CD8-positive, alpha-beta T cell (primary cell): ENCODE measurements at places on chromosomes 1 and 21.

- DNase-seq: no peak
These were observed 103.9 kb downstream of the PTPN14 start for GRCh38 chr1:214447557-214447871.

DNA sequence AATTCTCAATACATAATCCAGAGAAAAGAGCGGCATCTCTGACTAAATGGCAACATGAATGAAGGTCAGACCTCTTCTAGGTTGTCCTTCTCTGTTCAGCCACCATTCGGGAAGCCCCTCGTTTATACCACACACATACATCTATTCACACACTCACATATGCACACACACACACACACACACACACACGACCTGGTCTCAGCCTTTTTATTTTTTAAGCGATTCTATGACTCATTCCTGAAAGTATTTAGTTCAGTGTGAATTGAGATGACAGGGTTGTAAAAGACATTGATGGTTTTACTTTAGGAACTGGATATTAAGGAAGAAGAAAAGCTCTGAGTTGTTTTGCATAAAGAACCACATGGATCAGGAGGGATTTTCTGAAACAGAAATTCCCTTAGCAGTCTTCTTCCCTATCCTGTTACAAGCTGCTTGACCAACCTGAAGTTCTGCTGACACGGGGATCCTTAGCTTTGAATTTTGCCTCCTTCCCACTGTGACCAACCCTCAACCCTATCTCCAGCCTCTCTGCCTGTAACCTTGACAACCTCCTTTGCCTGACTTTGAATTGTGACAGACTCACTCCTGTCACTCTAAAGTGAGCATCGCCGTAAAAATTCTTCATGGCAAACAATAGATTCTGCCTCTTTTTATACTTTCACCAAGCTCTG lies 383.1 kb upstream of the ESRRG start:
- no peak for DNase-seq

DNA sequence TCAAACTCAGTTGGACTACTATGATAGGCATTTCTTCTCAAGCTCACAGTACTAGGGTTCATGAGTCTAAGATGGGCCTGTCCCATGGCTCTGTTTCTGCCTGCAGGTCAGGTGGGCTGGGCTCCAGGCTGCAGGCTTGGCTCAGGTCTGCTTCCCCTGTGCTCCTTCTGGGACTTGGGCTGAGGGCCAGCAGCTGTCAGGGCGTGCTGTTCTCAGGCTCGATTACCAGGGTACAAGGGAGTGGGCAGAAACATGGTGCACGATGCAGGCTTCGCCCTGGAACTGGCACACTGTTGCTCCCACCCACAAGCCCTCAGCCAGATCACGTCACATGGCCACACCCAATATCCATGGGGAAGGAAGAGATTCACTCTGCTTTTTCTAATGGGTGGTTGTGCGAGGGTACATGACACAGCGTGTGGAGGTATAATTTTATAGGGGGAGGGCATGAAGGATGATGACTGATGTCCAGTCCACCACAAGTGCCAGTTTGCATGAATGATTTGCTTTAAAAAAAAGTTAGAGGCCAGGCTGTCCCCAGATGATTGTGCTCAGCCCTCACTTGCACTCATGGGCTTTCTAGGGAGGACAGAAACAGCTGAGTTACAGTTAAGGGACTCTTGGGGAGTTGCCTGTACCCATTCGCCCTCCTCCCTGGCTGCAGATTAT lies 118.0 kb downstream of the ACTL8 start:
- DNase-seq: no peak

- DNase-seq: no peak
These were observed 256.5 kb downstream of the USP25 start for GRCh38 chr21:15986277-15986676.

DNA sequence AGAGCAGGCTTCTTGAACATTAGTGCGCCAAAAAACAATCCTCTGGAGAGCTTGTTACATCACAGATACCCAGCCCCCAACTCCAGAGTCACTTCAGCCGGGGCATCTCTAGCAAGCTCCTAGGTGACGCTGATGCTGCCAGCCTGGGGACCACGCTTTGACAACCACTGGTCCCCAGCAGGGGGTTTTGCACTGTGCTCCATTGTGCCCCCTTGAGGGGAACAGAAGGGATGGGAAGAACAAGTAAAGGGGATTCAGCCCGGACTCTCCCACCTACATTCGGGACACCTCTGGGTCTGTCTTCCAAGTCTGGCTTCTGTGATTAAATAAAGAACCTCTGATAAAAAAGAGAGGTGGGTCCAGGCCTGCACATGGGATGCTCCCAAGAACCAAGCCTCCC lies 60.4 kb downstream of the ATP5PO start:
- no peak for DNase-seq

DNA sequence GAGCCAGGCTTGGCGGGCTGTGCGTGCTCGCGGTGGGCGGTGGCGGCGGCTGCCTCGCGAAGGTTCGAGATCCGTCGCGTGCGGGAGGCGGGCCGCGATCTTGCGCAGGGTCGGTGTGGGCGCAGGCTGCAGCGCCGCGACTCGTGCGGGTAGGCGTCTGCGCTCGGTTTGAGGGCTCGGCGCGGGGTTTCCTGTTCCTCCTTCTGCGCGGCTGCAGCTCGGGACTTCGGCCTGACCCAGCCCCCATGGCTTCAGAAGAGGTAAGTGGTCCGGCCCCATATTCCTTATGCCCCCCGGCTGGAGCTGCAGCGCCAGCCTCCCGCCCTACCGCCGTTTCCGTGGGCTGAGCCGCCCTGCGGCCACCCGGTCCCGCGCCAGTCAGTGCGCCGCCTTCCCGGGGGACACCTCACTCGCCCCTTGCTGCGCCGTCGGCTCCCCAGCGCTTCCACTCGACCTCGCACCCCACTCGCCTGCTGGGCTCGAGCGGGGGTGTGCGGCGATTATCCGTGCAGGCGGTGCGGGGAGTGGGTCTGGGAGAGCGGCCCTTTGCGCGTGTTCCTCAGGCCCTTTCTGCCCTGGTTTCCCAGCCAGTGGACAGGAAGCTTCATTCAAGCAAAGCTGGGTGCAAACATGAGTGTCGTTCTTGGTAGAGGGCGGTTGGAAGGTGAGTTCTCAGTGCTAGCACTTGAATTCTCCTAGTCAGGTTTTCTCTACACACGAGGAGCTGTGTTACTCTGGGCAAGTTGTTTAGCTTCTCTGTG lies at the start of gene CACYBP:
CACYBP (plus strand) TSS at position 12 of the 761 bp plus-strand sequence; CDS start at position 246, 234 bp downstream.
- DNase-seq: peak; percentile 47

- DNase-seq: no peak
These were observed 32.0 kb downstream of the PTAFR start for GRCh38 chr1:28144203-28145135.

- no peak for DNase-seq
These were observed 588.8 kb upstream of the PBX1 start for GRCh38 chr1:163970151-163970550.

GRCh38 chr1:65971547-65971946 lies 178.9 kb downstream of the PDE4B start:
- no peak for DNase-seq

GRCh38 chr1:178161516-178161915 lies 67.6 kb downstream of the RASAL2 start:
- no peak for DNase-seq

DNA sequence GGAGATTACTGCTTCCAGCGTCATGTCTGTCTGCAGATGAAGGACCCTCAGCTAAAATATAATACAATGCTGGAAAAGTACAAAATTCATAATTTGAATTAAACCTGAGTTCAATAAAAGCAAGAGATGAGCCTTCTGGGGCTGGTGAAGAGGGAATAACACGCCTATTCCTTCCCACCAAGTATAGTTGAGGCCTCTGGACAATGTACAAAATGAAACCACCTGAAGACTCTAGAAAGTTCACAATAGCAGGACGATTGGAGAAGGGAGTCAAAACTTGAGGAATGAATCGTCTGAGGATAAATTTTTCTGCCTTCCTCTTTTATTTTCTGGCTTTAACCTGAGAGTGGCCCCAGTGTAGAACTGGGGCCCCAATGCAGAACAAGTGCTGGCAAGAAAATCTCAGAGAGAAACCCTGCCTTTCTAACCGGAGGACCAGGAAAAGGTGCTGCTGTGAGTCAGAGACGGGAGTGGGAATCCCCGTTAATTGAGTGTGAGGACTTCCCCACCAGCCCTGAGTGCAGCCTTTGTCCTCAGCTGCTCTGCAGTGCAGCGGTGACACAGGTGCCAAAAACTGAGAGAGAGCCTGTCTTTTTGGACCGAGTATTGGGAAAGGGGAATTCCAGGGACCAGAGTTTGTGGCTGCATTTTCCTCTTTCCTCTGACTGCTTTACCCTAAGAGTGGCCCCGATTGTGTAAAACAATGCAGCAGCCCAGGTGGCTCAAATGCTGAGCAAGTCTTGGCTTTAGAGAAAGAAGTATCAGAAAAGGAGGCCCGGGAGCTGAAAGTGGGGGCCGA lies 264.9 kb downstream of the DYRK1A start:
- DNase-seq: no peak

DNA sequence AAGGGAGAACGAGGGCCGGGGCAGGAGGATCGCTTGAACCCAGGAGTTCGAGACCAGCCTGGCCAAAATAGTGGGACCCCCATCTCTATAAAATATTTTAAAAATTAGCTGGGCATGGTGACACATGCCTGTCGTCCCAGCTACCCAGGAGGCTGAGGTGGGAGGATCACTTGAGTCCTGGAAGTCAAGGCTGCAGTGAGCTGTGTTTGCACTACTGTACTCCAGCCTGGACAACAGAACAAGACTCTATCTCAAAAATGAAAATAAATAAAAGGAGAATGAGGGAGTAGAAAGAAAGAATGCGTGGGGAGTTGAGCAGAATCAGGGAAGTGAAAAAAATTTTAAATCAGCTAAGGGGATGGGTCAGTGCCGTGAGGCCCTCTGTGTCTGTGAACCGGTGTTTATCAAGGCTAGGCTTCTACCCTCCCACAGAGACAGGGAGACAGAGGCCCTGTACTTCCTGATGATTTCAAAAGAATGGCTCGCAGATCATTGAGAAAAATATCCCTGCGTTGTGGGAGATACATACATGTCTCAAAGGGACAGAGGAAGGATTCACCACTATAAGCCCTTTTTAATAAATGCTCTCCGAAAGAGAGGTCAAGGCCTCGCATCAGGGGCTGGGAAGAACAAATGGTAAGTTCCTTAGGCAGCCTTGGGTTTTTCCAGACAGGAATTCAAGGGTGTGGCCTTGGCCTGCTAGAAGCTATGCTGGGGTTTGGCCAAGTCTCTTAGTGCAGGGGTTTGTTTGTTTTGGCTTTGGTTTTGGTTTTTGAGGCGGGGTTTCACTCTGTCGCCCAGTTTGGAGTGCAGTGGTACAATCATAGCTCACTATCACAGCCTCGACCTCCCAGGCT lies 20.7 kb downstream of the IL10RB start:
- no peak for DNase-seq

DNA sequence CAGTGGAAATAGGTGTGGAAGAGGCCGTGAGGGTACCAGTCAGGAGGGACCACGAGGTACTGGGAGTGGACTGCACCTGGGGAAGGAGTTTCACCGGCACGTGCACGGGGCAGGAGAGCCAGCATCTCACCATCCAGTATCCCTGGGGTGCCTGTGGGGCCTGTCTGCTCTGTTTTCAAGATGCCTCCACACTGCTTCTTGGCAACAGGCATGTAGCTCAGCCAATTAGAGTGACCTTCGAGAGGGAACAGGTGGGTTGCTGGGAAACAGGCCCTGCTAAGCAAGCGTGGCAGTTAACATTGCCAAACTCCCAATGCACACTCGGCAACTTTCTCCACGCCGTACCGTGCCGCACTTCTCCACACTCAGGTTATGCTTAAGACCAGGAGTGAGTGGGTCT lies 17.7 kb downstream of the KCNC4 start:
- no peak for DNase-seq

- DNase-seq: no peak
These were observed 21.6 kb downstream of the GLMN start for GRCh38 chr1:92277105-92277723.

- no peak for DNase-seq
These were observed 15.2 kb downstream of the WLS start for GRCh38 chr1:68217060-68217554.

DNA sequence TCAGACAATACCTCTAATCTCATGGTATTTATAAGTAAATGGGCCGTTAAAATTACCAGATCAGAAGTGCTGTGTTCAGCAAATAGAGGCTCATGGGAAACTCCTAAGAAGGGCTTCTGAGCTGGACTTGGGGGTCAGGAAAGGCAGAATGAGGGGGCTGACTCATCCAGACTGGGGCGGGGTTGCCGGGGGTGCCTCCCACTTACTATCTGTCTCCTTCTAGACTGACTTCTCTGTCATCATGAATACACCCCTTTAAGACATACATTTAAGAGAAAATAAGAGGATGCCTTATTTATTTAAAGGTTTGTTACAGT lies 96.0 kb upstream of the ERRFI1 start:
- DNase-seq: no peak

GRCh38 chr1:11746092-11746491 lies 10.2 kb downstream of the AGTRAP start:
- no peak for DNase-seq

GRCh38 chr1:59318271-59318860 lies 21.5 kb downstream of the FGGY start:
- no peak for DNase-seq

- no peak for DNase-seq
These were observed 16.0 kb downstream of the CFAP57 start for GRCh38 chr1:43188106-43188505.

DNA sequence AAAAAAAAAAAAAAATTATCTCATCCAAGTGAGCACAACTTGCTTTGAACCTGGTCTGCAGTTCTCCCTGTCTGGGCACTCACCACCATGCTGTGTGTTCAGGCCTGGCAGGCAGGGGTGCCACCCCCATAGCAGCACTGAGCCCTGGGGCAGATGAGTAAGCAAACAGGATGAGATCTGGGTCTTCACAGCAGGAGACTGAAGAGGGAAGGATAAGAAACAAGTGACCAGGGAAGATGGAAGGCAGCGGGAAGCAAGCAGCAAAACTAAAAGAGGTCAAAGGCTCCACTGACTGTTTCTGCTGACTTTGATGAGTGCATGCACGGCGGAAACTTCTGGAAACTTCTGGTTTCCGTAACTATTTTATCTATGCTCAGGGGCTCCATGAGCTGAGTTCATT lies 133.5 kb upstream of the SOD1 start:
- DNase-seq: no peak
